ENCODE measurements at places on chromosomes 3 and 15.

- no peak for DNase-seq
These were observed 65.7 kb downstream of the IL1RAP start for GRCh38 chr3:190579514-190580137.

GRCh38 chr3:99418209-99418635, 220.2 kb upstream of the COL8A1 start:
- no peak for DNase-seq

DNA sequence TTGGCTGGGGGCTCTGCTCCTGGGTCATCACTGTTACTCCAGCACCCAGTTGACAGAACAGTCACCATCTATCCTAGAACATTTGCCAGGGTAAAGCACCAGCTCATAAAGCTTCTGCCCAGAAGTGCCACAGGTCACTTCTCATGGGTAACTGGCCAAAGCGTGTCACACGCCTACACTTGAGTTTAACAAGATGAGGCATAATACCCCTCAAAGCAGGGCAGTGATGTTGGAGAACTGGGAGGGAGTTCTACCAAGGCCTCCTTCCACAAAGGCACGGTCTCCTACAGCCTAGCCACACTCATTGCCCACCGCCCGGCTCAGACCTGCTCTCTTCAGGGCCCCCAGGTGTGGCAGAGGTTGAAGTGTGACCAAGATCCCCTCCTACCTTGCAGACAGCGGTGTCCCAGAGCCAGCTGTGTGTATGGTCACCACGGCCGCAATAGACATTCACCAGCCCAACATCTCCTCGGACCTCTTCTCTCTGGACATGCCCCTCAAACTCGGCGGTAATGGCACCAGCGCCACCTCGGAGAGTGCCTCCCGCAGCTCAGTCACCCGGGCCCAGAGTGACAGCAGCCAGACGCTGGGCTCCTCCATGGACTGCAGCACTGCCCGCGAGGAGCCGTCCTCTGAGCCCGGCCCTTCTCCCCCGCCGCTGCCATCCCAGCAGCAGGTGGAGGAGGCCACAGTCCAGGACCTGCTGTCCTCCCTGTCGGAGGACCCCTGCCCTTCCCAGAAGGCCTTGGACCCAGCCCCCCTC, 107.7 kb downstream of the ETFA start:
- DNase-seq = no peak

DNA sequence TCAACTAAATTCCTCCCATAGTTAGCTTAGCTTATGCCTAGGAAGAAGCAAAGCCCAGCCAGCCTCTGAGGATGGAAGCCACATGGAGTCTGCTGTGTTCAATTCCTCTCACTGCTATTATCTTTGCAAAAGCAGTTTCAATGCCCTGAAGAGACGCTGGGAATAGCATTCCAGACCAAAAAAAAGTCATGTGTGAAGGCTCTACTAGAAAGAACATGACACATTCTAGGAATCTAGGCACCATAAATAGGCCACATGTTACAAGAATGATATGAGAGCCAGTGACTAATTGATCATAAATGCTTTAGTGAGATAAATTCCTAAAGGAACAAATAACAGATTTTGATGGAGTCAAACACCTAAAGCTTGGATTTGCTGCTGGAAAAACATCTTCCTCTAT, 800.8 kb downstream of the TUSC7 start:
- DNase-seq = no peak

- peak; percentile 76 for DNase-seq
These were observed 40.9 kb upstream of the SMAD3 start for GRCh38 chr15:67024314-67024997.

- no peak for DNase-seq
These were observed 26.4 kb downstream of the PEAK1 start for GRCh38 chr15:77393471-77393840.
